ENCODE measurements at places on chromosomes 4 and X. TPM values are rescaled to one million over a fixed set of nuclear protein-coding genes. Genes with fewer than 3 reads are reported as not detected.

CTAG2 gene
- not detected for total RNA-seq

GRCh38 chrX:129092757-129093156, 430.5 kb downstream of the SMARCA1 start:
- peak overlapping the region; percentile 57 for H3K4me3 ChIP-seq
- H3K4me1 ChIP-seq, result peaks cover 9% of the 10 kb centered on the region
- no peak overlapping the region for H3K27ac ChIP-seq
- no peaks in the 10 kb centered on the region for H3K36me3 ChIP-seq

GRCh38 chr4:155666344-155667221, at the start of gene GUCY1A1:
TSS of gene GUCY1A1 (plus strand) at chr4:155666848. CDS start at chr4:155696868, 30,020 bp downstream.
- H3K36me3 ChIP-seq, result no peaks in the 10 kb centered on the region
- H3K27me3 ChIP-seq, result peaks cover 31% of the 10 kb centered on the region
- H3K4me1 ChIP-seq, result no peaks in the 10 kb centered on the region

DNA sequence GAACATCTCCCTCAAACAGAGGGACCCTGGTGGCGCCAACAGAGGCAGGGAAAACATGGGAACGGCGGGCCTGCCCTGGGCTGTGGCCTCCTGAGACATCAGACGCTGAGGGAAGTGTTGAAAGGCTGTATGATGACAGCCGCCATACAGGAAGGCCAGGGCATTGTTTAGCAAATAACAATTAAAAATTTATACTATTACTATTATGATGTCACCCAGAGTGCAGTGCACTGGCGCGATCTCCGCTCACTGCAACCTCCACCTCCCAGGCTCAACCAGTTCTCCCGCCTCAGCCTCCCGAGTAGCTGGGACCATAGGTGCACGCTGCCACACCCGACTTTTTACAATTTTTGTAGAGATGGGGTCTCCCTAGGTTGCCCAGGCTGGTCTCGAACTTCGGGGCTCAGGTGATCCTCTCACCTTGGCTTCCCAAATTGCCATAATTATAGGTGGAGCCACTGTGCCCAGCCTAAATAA, 54.6 kb downstream of the CPZ start:
- H3K27me3 ChIP-seq, result no peaks in the 10 kb centered on the region
- no peak overlapping the region for H3K4me3 ChIP-seq
- no peaks in the 10 kb centered on the region for H3K36me3 ChIP-seq
- H3K4me1 ChIP-seq, result no peaks in the 10 kb centered on the region
- DNase-seq, result no peak
- no peak overlapping the region for H3K27ac ChIP-seq

DNA sequence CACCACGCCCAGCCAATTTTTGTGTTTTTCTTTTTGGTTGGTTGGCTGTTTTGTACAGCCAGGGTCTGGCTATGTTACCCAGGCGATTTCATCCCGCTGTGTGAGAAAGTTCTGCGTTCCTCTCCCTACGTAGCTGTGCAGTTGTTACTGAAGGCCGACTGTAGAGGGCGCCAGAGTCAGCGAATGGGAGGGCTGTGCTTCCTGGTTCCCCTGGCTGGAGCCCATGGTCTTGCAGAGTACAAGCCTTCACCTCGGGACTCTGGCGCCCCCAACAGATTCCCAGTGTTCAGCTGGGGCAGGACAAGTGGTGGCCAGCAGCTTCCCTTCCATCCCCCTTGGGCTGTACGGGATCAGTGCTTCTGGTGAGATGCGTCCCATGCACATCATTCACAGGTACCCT, 5.6 kb upstream of the CT45A1 start:
- peak; percentile 49 for DNase-seq
- no peaks in the 10 kb centered on the region for H3K27me3 ChIP-seq
- no peaks in the 10 kb centered on the region for H3K36me3 ChIP-seq
- H3K4me3 ChIP-seq, result no peak overlapping the region
- no peaks in the 10 kb centered on the region for H3K4me1 ChIP-seq
- H3K27ac ChIP-seq, result no peak overlapping the region

- H3K36me3 ChIP-seq, result no peaks in the 10 kb centered on the region
- no peaks in the 10 kb centered on the region for H3K27me3 ChIP-seq
- peaks cover 3% of the 10 kb centered on the region for H3K4me1 ChIP-seq
- DNase-seq, result no peak
- no peak overlapping the region for H3K4me3 ChIP-seq
These were observed 115.3 kb downstream of the KIT start for GRCh38 chr4:54773022-54773421.

GRCh38 chr4:95857761-95858160, 17.9 kb downstream of the PDHA2 start:
- H3K36me3 ChIP-seq, result no peaks in the 10 kb centered on the region
- H3K4me1 ChIP-seq, result no peaks in the 10 kb centered on the region
- H3K27me3 ChIP-seq, result no peaks in the 10 kb centered on the region
- H3K27ac ChIP-seq, result no peak overlapping the region
